A673 (cell line): ENCODE measurements at places on chromosomes 2 and 18. TPM values are rescaled to one million over a fixed set of nuclear protein-coding genes. Genes with fewer than 3 reads are reported as not detected.

GRCh38 chr2:23053601-23054000, 331.4 kb upstream of the KLHL29 start:
- no peaks in the 10 kb centered on the region for H3K4me1 ChIP-seq
- H3K27ac ChIP-seq: no peak overlapping the region
- no peaks in the 10 kb centered on the region for H3K36me3 ChIP-seq
- DNase-seq: no peak
- peaks cover 42% of the 10 kb centered on the region for H3K27me3 ChIP-seq

- peaks cover 17% of the 10 kb centered on the region for H3K4me1 ChIP-seq
- H3K36me3 ChIP-seq: no peaks in the 10 kb centered on the region
- no peak overlapping the region for H3K27ac ChIP-seq
Observed at GRCh38 chr2:188523919-188524318, 232.2 kb downstream of the GULP1 start.

GRCh38 chr2:206011795-206012194, 74.2 kb downstream of the INO80D start:
- no peak overlapping the region for H3K4me3 ChIP-seq
- H3K27ac ChIP-seq: no peak overlapping the region
- H3K36me3 ChIP-seq: peaks cover 9% of the 10 kb centered on the region
- no peak for DNase-seq
- H3K27me3 ChIP-seq: no peaks in the 10 kb centered on the region

DNA sequence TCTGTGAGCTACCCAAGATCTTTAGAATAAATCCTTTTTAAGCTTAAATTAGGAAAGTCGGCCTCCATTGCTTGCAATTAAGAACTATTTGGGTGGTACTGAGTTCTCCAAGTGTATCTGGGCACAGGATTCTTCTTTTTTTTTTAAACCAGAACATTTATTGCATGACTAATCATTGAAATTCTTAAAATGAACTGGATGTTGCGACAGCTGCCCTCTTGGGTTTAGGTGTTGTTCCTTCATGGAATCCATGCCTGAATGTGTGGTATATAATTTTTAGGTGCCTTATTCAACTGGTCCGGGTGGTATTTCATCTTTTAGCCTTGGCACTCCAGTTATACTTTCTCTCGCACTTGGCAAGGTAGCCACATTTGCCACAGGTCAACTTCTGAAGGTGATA, 14.5 kb upstream of the KCNK3 start:
- no peak overlapping the region for H3K27ac ChIP-seq
- H3K27me3 ChIP-seq: peaks cover 3% of the 10 kb centered on the region
- DNase-seq: no peak
- H3K36me3 ChIP-seq: no peaks in the 10 kb centered on the region
- H3K4me1 ChIP-seq: no peaks in the 10 kb centered on the region
- no peak overlapping the region for H3K4me3 ChIP-seq

- H3K27ac ChIP-seq: no peak overlapping the region
- H3K4me1 ChIP-seq: peaks cover 7% of the 10 kb centered on the region
- no peaks in the 10 kb centered on the region for H3K27me3 ChIP-seq
Observed at GRCh38 chr2:63879876-63880433, 38.3 kb downstream of the UGP2 start.

GRCh38 chr2:238290091-238290509, 1.7 kb upstream of the PER2 start:
- H3K4me3 ChIP-seq: no peak overlapping the region
- no peaks in the 10 kb centered on the region for H3K36me3 ChIP-seq
- no peaks in the 10 kb centered on the region for H3K27me3 ChIP-seq
- no peak for DNase-seq

- no peaks in the 10 kb centered on the region for H3K27me3 ChIP-seq
- DNase-seq: no peak
- H3K27ac ChIP-seq: no peak overlapping the region
- no peaks in the 10 kb centered on the region for H3K36me3 ChIP-seq
- H3K4me1 ChIP-seq: no peaks in the 10 kb centered on the region
Observed at GRCh38 chr2:201358684-201359083, 1.5 kb upstream of the FLACC1 start.

- H3K4me3 ChIP-seq: no peak overlapping the region
- no peak for DNase-seq
- no peak overlapping the region for H3K27ac ChIP-seq
- no peaks in the 10 kb centered on the region for H3K27me3 ChIP-seq
Observed at GRCh38 chr2:20507166-20507692, 60.4 kb downstream of the RHOB start.

DNA sequence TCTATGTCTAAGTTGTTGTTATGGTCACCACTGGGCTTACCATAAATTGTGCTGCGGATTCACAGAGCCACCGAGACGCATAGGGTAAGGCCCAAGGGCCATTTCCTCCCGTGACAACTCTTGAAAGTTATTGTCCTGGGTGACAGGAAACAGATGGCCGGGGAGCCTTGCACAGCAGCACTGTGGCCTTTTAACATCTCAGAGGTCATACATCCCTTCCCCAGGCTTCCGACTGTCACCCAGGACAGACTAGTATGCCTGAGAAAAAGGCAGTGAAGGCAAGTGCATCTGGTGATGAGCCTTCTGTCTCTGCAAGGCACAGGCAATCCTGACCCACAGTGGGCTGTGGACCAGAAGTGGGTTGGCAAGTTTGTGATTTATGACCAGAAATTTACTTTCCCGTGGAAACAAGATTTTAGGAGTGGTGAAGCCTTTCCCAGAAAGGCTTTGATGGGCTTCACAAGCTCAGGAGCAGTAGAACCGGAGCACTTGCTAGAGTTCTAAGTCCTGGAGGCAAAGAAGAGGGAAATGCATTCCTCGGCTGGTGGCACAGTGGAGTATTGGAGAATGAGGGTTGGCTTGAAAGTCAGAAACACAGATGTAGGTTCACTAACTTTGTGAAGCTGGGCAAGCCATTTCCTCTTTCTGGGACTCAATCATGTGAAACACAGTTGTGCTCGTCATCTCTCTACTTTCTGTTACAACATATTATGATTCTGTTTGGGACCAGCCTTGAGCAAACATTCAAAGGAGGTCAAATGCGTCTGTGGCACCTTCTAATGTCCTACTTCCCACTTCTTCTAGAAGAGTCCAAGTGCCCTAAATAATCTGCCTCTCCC, 2.0 kb upstream of the CAPN14 start:
- no peak overlapping the region for H3K4me3 ChIP-seq
- H3K27ac ChIP-seq: no peak overlapping the region
- no peaks in the 10 kb centered on the region for H3K36me3 ChIP-seq
- peaks cover 28% of the 10 kb centered on the region for H3K27me3 ChIP-seq

GRCh38 chr2:160921386-160921964, 238.8 kb upstream of the TANK start:
- no peaks in the 10 kb centered on the region for H3K36me3 ChIP-seq
- no peaks in the 10 kb centered on the region for H3K4me1 ChIP-seq
- DNase-seq: no peak
- no peaks in the 10 kb centered on the region for H3K27me3 ChIP-seq
- H3K27ac ChIP-seq: no peak overlapping the region
- no peak overlapping the region for H3K4me3 ChIP-seq

GRCh38 chr18:65620076-65620696, 130.6 kb upstream of the CDH7 start:
- no peak for DNase-seq
- no peak overlapping the region for H3K4me3 ChIP-seq
- H3K36me3 ChIP-seq: no peaks in the 10 kb centered on the region
- H3K27me3 ChIP-seq: no peaks in the 10 kb centered on the region
- H3K27ac ChIP-seq: no peak overlapping the region
- H3K4me1 ChIP-seq: no peaks in the 10 kb centered on the region

DNA sequence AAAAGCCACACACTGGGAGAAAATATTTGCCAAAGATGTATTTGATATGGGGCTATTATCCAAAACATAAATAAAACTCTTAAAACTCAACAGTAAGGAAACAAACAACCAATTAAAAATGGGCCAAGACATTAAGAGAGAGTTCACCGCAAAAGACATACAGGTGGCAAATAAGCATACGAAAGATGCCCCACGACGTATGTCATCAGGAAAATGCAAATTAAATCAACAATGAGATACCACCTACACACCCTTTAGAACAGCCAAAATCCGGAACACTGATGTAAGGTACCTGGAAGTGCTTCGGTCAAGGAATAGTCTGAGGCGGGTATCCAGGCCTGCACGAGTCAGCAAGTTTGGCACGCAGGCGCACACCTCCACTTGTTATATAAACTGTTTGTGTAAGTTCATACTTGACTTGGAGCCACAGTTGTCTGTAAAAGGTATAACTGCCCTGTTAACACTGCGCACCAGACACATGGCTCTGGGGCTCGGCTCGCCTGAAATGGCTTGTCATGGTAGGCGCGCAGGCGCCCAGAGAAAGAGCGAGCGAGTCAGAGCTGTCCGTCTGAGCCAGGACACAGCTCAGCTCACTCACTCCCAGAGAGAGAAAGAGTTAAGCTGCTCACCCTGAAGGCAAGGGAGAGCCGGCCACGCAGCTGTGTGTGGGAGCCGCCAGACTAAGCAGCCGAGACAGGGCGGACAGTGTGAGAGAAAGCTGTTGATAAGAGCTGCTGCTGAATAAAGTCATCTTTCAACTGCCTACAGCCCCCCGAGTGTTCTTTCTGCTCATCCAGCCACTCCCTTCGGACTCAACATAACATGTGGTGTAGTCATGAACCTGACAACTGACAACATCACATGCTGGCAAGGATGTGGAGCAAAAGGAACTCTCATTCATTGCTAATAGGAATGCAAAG, 87.3 kb downstream of the HNRNPLL start:
- H3K36me3 ChIP-seq: no peaks in the 10 kb centered on the region
- H3K27ac ChIP-seq: no peak overlapping the region
- no peak overlapping the region for H3K4me3 ChIP-seq
- DNase-seq: no peak
- no peaks in the 10 kb centered on the region for H3K4me1 ChIP-seq

DNA sequence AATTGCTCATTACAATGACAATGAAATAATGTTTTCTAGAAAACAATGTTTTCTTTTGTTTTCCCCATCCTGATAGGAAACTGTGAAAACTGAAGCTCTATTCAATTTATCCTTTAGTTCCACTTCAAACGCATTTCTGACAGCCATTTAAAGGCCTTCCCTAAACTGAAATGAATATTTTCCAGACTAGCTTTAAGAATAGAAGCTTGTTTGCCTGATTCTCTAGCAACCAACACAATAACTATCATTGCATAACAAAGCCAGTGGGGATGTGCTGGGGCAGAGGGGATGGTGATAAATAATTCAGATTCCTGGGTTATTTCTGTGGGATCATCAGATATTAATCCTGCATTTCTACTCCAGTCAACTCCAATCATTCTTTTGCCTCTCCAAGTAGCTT, 427.1 kb downstream of the RND3 start:
- H3K4me3 ChIP-seq: no peak overlapping the region
- no peaks in the 10 kb centered on the region for H3K36me3 ChIP-seq
- H3K4me1 ChIP-seq: no peaks in the 10 kb centered on the region
- H3K27ac ChIP-seq: no peak overlapping the region
- no peaks in the 10 kb centered on the region for H3K27me3 ChIP-seq

- H3K27ac ChIP-seq: no peak overlapping the region
- no peaks in the 10 kb centered on the region for H3K27me3 ChIP-seq
- H3K36me3 ChIP-seq: no peaks in the 10 kb centered on the region
Observed at GRCh38 chr2:199404841-199405240, 52.9 kb downstream of the SATB2 start.

- no peaks in the 10 kb centered on the region for H3K4me1 ChIP-seq
- no peak overlapping the region for H3K4me3 ChIP-seq
- DNase-seq: no peak
- H3K27ac ChIP-seq: no peak overlapping the region
- H3K36me3 ChIP-seq: no peaks in the 10 kb centered on the region
- H3K27me3 ChIP-seq: no peaks in the 10 kb centered on the region
Observed at GRCh38 chr18:49028801-49029506, 78.2 kb upstream of the SMAD7 start.

DNA sequence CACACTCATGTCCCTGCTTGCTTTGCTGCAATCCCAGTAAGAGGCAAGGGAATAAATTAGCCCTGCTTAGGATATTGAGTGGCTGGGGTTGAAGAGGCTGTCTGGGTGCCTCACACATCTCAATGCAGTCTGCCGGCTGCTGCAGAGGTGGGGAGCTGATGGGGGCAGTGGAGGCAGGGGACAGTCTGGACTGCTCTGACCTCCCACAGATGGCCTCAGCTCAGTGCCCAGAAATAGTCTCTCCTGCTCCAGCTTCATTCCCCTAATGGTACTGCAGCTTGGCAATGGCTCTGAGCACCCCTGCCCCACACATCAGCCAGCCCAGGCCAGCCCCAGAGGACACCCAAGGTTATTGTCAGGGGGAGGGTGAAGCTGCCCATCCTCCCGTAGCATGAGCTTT, 21.5 kb upstream of the TNS1 start:
- H3K4me3 ChIP-seq: no peak overlapping the region
- no peak overlapping the region for H3K27ac ChIP-seq
- H3K4me1 ChIP-seq: peaks cover 8% of the 10 kb centered on the region
- H3K27me3 ChIP-seq: no peaks in the 10 kb centered on the region

DNA sequence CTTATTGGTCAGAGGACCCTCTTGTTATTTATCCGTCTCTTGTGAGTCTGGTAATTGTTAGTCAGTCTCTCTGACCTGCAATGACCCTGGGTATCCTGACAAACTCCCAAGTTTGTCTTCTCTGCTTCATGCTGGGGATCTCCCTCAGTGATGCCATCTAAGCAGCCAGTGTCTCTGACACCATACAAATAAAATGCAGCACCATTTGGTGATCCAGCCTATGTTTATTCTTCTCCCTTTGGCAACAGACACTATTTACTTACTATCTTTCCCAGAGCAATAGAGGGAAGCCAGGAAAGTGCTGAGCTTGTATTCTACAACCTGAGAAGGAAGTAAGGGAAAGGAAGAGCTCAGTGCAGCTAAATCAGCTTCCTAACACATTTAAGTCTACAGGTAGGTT, 15.9 kb downstream of the SERPINE2 start:
- no peak overlapping the region for H3K27ac ChIP-seq
- peaks cover 52% of the 10 kb centered on the region for H3K4me1 ChIP-seq
- H3K4me3 ChIP-seq: no peak overlapping the region

The UPP2 gene
- not detected in 2 replicates for total RNA-seq

The AOX1 gene
- total RNA-seq: 2.4 and 3.1 TPM in 2 replicates

The CCDC138 gene
- total RNA-seq: 25.5 and 25.8 TPM in 2 replicates

The SIGLEC15 gene
- total RNA-seq: 0.85 and 0.92 TPM in 2 replicates

The EIF2B4 gene
- 68.8 and 74.7 TPM in 2 replicates for total RNA-seq

The GPD2 gene
- total RNA-seq: 33.9 and 39.4 TPM in 2 replicates

The DPP10 gene
- total RNA-seq: not detected in 2 replicates

The SERPINB13 gene
- 0.49 and 0.50 TPM in 2 replicates for total RNA-seq

The DNAJC5G gene
- 2.4 and 2.7 TPM in 2 replicates for total RNA-seq

The DSG2 gene
- total RNA-seq: 0.11 TPM in 1 of 2 replicates, not detected in the other

The VSNL1 gene
- 4.8 and 7.8 TPM in 2 replicates for total RNA-seq

The SETBP1 gene
- total RNA-seq: 14.0 and 16.2 TPM in 2 replicates

The FAM124B gene
- not detected in 2 replicates for total RNA-seq
